ENCODE measurements at places on chromosomes 12 and 14. TPM values are rescaled to one million over a fixed set of nuclear protein-coding genes. Genes with fewer than 3 reads are reported as not detected.
A peak's percentile ranks its signal among the peaks of the same experiment; 100 is the strongest.

The ABCB9 gene
- 4.1 TPM for total RNA-seq

- H3K27ac ChIP-seq, result no peak overlapping the region
- no peak for DNase-seq
- no peaks in the 10 kb centered on the region for H3K36me3 ChIP-seq
- peaks cover 6% of the 10 kb centered on the region for H3K4me1 ChIP-seq
- H3K4me3 ChIP-seq, result no peak overlapping the region
Observed at GRCh38 chr14:68547305-68548193, 245.3 kb downstream of the ZFP36L1 start.

GRCh38 chr14:84961637-84962036 is 568.3 kb upstream of the FLRT2 start:
- no peaks in the 10 kb centered on the region for H3K27me3 ChIP-seq
- DNase-seq, result no peak
- H3K4me3 ChIP-seq, result no peak overlapping the region
- no peaks in the 10 kb centered on the region for H3K4me1 ChIP-seq
- no peaks in the 10 kb centered on the region for H3K36me3 ChIP-seq

The HVCN1 gene
- total RNA-seq, result 17.9 TPM

The CHGA gene
- total RNA-seq, result not detected

DNA sequence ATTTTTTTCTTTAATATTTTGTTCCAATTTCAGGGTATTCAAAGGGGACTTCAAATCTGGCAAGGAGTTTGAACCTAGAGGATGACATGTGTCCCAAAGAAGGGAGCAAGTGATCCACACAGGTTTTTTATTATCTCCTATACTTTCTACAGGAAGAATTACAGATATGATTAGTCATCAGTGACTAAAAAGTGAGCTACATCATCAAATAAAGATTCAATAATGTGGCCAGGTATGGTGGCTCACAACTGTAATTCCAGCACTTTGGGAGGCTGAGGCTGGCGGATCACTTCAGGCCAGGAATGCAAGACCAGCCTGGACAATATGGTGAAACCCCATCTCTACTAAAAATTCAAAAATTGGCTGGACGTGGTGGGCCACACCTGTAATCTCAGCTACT is 24.2 kb downstream of the GLT8D2 start:
- no peaks in the 10 kb centered on the region for H3K36me3 ChIP-seq
- no peak for DNase-seq
- no peak overlapping the region for H3K4me3 ChIP-seq
- H3K4me1 ChIP-seq, result no peaks in the 10 kb centered on the region

DNA sequence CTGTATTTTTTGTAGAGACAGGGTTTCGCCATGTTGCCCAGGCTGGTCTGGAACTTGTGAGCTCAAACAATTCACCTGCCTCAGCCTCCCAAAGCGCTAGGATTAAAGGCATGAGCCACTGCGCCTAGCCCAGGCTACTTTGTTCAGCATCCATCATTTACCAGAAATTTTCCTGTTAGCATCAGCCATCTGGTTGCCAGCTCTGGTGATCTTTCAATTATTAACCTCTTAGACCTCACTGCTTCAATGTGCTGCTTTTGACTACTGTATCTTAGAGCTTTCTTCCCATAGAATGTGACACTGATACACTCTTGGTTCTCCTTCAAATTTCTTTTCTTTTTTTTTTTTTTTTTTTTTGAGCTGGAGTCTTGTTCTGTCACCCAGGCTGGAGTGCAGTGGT is 5.4 kb upstream of the AMHR2 start:
- no peak overlapping the region for H3K4me3 ChIP-seq
- H3K4me1 ChIP-seq, result peaks cover 44% of the 10 kb centered on the region
- H3K27me3 ChIP-seq, result no peaks in the 10 kb centered on the region
- H3K36me3 ChIP-seq, result peaks cover 11% of the 10 kb centered on the region
- H3K27ac ChIP-seq, result peak overlapping the region; percentile 80
- no peak for DNase-seq

DNA sequence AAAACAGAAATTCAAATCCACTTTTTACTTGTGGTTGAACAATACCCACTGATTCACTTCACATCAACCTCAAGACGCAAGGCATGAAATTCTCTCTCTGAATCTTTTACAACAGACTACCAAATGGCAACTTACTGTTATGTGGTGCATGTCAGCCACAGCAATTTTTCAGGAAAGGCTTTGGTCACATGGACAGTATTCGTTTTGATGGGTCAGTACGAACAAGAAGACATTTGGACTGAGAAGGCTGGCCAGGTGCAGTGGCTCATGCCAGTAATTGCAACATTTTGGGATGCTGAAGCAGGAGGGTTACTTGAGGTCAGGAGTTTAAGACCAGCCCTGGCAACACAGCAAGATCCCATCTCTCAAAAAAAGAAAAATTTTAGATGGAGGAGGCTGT is 144.0 kb downstream of the SEC23A start:
- DNase-seq, result no peak
- no peak overlapping the region for H3K27ac ChIP-seq
- H3K27me3 ChIP-seq, result peaks cover 2% of the 10 kb centered on the region
- no peaks in the 10 kb centered on the region for H3K4me1 ChIP-seq
- H3K4me3 ChIP-seq, result no peak overlapping the region
- no peaks in the 10 kb centered on the region for H3K36me3 ChIP-seq

DNA sequence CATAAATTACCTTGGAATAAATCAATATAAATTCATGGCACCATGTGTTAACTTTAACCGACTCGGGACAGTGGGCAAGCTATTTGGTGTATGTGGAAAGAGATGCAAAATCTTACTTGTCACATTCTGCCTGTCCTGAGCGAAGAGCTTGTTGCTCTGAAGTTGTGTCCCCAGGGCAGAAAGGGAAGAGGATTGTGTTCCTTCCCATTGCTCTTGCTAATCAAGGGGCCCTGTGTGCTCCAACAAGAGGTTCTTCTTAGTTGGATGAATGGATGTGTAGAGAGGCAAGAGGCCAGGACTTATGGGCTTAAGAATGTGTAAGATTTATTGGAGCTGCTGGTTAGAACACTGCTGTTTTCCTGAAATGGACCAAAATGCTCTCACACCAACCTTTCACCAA is 36.5 kb upstream of the FRS2 start:
- DNase-seq, result no peak
- H3K36me3 ChIP-seq, result no peaks in the 10 kb centered on the region
- H3K4me3 ChIP-seq, result no peak overlapping the region
- peaks cover 2% of the 10 kb centered on the region for H3K4me1 ChIP-seq
- H3K27ac ChIP-seq, result no peak overlapping the region

DNA sequence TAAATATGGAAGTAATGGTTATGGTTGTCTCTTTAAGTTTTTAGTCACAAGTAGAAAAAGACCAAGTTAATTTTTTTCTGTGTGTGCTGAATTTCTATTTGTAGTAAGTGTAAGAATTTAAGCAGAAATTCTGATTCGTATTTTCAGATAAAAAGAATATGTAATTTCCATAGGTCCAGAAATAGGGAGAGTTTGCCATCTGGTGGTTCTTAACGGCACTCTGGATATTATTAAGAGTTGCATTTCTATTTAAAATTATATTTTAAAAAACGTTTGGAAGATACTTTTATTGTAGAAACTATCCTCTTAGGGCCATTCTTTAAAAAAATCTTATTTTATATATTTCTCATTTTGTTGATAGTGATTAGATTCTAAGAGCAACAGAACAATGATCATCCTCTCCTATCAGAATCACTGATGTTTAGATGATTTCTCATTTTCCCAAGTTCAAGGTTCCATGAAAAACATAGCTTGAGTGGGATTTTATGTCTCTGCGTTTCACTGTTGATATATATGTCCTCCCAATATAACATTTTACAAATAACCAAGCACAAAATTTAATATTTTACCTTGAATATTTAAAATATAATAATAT is 88.3 kb downstream of the LRRK2 start:
- DNase-seq, result no peak
- H3K4me1 ChIP-seq, result no peaks in the 10 kb centered on the region
- peaks cover 1% of the 10 kb centered on the region for H3K27me3 ChIP-seq
- no peak overlapping the region for H3K27ac ChIP-seq

The WSCD2 gene
- total RNA-seq, result not detected

DNA sequence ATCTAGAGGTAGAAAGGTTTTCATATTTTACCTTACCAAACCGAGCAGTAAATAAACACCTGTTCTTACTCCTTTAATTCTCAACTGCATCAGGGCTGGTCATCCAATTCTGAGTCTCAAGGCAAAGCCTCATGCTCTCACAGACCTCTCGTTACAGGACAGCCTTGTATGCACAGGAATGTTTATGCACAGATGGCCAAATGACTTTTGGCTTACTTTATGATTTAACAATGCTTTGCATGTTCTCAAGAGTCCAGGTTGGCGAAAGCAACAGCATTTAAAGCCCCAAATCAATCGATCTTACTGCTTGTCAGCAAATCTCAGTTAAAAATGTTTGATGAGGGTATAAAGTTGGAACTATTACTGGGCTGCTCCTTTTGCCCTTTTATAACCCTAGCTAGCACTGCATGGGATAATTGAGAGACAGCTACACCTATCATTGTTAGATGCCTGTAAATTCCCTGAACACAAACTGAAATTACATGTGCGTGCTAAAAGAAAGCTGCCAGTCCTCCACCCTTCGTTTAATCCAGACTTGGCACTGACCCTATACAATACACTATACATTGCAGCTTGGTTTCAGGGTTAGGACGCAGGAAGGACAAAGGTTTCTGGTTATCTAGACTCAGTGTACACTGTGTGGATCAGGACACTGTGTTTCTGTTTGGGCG is 63.6 kb downstream of the TMCC3 start:
- H3K27ac ChIP-seq, result no peak overlapping the region
- no peak overlapping the region for H3K4me3 ChIP-seq
- H3K36me3 ChIP-seq, result no peaks in the 10 kb centered on the region
- DNase-seq, result no peak
- peaks cover 6% of the 10 kb centered on the region for H3K27me3 ChIP-seq
- H3K4me1 ChIP-seq, result peaks cover 2% of the 10 kb centered on the region

DNA sequence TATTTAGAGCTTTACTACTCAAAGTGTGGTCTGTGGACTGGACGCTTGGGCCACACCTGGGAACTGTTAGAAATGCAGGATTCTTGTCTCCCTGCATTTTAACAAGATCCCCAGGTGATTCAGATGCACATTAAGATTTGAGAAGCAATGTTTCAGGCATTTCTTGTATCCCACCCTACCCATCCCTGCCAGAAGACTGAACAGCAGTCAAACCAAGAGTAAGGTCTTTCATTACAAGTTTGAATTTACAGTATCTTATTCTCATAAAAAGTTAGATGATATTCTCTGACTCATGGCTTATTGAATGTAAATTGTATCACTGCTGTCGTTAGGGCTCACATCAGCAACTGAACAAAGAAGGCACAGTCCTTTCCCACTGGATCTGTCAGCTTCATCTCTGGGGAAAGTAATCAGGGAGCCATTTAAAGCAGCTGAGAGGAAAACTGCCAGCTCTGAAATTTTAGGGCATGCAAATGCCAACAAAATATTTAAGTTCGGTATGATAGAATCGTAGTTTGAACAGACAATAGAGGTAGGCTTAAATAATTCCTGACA is 141.1 kb downstream of the AKAP6 start:
- H3K4me3 ChIP-seq, result no peak overlapping the region
- H3K27me3 ChIP-seq, result peaks cover 7% of the 10 kb centered on the region
- no peak overlapping the region for H3K27ac ChIP-seq
- H3K4me1 ChIP-seq, result no peaks in the 10 kb centered on the region

The NKX2-8 gene
- not detected for total RNA-seq

DNA sequence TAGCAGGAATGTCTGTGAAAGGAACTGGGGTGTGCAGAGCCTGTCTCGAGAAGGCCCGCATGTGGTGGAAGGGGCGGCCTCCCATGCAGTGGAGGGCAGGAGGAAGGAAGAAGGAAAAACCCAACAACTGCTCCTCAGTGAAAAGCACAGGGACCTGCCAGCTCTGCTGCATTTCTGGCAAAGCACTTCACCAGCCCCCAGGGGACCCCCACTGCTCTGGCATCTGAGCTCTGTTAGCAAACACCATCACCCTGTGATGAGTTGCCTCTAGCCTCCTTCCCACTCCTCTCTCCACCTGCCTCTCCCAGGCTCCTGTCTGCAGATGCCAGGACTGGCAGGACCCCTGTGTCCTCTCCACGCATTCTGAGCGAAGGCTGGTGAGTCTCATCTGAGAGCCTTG is 69.0 kb upstream of the DDX11 start:
- no peak overlapping the region for H3K27ac ChIP-seq
- H3K4me1 ChIP-seq, result peaks cover 2% of the 10 kb centered on the region
- no peak for DNase-seq
- no peaks in the 10 kb centered on the region for H3K27me3 ChIP-seq

DNA sequence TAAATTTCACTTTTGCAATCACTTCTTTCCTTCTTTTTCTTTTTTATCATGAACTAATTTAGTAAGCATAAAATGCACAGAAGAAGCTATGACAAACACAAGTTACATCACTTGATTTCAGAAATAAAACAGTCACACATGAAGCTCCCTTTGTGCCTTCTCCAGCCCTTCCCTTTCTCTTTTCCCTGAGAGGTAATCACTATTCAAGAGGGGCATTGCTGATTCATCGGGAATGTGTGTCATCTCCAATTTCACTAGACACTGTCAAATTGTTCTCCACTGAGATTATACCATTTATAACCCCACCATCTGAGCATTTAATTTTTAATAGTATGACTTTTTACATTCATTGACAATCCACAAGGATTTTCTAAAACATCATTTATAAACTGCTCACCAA is 91.6 kb upstream of the PTPRQ start:
- no peak for DNase-seq
- H3K27me3 ChIP-seq, result no peaks in the 10 kb centered on the region
- H3K36me3 ChIP-seq, result no peaks in the 10 kb centered on the region
- no peaks in the 10 kb centered on the region for H3K4me1 ChIP-seq
- H3K4me3 ChIP-seq, result no peak overlapping the region

DNA sequence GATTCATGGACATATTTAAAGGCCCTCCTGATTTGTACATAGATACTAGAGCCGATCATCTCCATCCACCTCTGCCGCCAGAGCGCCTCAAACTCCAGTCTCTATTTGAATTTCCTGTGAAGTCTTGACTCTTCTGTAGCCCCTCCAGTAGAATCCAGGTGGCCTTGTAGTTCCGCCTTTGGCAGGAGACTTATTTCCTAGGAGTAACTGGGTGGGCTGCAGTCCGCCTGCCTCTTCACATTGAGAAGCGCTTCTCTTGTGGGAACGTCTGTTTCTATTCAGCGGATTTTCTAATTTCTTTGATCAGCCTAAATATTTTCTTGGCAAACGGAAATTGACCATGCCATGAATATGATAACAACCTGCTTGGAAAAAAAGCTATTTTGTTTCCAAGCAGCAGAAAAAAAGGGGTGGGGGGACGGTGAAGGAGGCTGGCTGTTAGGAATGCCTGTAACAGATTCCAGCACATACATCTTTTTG is 9.0 kb upstream of the SIX1 start:
- peaks cover 81% of the 10 kb centered on the region for H3K27me3 ChIP-seq
- DNase-seq, result peak; percentile 58
- peaks cover 16% of the 10 kb centered on the region for H3K36me3 ChIP-seq
- H3K4me3 ChIP-seq, result peak overlapping the region; percentile 88
- peaks cover 31% of the 10 kb centered on the region for H3K4me1 ChIP-seq

The PLA2G1B gene
- total RNA-seq, result not detected
